ENCODE measurements at places on chromosomes 6 and 20.

DNA sequence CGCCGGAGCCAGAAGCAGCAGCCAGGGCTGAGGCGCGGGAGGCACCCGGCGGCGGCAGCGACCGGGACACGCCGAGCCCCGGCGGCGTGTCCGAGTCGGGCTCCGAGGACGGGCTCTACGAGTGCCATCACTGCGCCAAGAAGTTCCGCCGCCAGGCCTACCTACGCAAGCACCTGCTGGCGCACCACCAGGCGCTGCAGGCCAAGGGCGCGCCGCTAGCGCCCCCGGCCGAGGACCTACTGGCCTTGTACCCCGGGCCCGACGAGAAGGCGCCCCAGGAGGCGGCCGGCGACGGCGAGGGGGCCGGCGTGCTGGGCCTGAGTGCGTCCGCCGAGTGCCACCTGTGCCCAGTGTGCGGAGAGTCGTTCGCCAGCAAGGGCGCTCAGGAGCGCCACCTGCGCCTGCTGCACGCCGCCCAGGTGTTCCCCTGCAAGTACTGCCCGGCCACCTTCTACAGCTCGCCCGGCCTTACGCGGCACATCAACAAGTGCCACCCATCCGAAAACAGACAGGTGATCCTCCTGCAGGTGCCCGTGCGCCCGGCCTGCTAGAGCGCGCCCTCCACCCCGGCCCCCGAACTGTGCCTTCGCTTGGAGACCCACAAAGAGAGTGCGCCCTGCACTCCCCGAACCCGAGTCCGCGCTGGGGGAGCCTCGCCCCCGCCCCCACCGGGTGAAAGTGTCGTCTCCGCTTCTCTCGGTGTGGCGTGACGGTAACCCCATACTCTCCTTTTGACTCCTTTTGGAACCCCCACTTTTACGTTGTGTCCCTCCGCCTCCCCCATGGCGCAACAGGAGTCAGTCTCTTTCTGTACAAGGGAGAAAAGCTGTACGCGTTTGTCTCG, 1.6 kb downstream of the INSM1 start:
- peak; percentile 73 for DNase-seq

DNA sequence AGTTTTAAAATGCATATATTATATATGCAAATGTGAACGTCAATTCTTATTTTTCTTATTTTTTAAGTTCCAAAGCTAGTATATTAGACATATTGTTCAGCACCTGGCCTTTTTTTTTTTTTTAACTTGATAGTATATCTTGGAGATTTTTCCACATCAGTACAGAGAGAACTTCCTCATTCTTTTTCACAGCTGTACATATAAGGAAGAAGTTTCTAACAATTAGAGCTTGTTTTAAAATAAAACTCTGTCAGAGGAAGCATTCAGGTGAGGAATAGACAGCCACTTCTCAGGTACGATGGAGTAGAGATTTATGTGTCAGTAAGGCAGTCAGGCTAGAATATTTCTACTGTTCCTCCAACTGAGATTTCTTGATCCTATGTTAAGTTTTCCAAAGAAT, 233.1 kb upstream of the SUPT3H start:
- DNase-seq: no peak

DNA sequence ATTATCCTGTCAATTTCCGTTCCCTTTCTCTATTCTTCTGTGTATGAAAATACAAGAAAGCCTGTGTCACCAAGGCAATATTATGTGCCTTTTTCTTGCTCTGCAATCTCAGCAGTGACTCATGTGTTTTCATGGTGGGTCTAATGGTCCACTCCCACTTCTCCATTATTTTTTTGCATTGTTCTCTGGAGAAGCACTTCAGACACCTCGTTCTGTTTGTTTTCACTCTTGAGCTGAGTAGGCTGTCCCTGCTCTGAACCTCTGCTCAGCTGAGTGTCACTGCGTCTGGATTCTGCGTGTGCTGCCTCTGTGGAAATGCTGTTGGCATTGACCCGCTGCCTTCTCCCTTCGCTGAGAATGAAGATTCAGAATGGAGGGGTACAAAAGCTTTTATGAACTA, 230.6 kb downstream of the TMEM242 start:
- DNase-seq: no peak

DNA sequence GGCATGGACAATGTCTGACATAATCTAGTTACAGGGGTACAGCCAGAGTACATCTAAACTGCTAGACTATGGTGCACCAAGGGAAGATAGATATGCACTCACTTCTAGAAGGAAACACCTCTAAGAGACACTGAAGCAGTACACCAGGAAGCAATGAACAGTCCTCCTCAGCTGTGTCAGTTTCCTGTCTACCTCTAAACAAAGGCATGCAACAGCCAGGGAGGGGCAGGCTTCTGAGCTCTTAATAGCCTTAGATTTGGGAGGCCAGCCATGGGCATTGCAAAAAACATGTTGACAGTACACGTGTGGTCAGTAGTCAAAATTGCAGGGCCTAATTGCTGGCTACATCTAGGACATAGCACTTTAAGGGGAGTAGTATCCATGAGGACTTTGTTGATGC, 21.4 kb downstream of the CRYBG1 start:
- no peak for DNase-seq

GRCh38 chr6:5759571-5759970, 247.2 kb downstream of the NRN1 start:
- DNase-seq: no peak

DNA sequence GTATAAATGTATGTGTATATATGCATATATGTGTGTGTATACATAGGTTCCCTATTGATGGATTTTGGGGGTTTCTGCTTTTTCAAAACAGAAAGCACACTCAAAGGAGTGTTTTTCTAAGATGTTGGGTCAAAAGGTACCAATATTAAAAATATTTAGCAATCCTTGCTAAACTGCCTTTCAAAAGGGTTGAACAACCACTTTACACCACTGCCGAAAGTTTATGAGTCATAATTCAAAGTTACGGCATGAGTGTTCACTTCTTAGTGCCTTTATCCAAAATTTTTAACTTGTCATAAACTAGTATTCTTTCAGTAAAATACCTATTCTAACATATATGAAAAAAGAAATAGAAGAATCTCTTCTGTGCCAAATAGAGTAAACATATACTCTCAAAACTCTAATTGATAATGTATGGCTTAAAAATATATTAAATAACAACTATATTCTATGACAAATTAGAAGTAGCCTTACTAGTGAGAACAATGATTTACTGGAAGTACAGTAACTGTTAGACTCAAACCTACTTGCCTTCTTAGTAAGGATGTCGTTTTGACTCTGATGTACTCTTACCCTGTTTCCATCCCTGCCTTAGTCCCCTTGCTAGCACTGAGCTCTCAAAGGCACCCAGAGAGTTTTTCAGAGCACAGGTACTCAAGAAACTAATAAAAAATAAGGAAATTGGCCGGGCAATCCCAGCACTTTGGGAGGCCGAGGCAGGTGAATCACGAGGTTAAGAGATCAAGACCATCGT, 136.1 kb downstream of the INSM1 start:
- no peak for DNase-seq

DNA sequence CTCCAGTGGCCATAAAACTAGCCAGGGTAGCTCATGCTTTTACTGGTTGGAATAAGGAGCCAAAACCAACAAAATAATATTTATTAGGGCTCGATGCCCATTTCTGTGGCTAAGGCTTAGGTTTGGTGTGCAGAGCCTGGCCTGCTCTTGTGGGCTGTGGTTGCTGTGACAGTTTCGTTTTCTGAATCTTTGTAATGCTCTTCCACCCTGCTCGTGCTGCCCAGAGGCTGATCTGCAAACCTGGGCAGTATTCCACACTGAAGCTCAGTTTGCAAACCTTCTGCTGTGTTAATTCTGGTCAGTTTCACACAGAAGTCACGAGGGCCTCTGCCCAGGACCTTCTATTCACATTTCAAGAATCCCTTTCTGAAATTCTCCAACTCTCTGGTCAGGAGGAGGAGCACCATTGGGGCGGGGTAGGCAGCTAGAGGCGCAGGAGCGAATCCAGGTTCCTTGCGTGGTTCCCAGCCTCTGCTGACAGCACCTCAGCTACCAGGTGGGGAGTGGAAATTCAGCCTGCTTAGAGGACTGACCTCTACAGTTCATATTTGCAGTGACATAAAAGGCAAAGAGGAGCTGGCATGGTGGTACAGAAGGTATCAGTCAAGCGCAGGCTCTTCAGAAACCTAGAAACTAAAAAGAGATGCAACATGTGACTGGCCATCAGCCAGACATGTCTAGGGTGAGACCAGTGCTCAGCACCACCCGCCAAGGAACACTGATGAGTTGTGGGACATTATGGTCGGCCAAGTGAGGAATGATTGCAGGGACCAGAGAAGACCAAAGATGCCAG, 14.3 kb upstream of the C20orf144 start:
- no peak for DNase-seq
